ENCODE measurements at places on chromosomes 7 and 10. TPM values are rescaled to one million over a fixed set of nuclear protein-coding genes. Genes with fewer than 3 reads are reported as not detected.

DNA sequence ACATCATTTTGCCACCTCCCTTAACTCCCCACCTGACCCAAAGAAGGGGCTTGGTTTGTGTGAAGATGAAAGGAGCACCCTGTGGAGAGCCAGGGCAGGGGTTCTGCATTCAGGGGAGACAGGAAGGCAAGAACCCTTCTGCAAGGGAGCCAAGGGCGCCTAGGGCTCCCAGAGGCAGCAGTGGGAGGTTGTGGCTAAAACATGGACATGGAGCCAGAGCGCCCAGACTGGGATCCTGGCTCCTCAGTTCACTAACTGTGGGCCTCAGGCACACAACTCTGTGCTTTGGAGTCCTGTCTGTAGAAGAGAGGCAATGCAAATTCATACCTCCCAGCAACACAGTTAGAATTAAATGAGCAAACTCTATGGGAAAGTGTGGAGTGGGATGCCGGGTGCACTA, 123.1 kb upstream of the MACROH2A2 start:
- no peak for DNase-seq

ZNF117 gene
- total RNA-seq = 4.3 TPM

OR6V1 gene
- total RNA-seq = not detected

- no peak for DNase-seq
These were observed 4.9 kb upstream of the TOMM7 start for GRCh38 chr7:22827563-22827962.

DNA sequence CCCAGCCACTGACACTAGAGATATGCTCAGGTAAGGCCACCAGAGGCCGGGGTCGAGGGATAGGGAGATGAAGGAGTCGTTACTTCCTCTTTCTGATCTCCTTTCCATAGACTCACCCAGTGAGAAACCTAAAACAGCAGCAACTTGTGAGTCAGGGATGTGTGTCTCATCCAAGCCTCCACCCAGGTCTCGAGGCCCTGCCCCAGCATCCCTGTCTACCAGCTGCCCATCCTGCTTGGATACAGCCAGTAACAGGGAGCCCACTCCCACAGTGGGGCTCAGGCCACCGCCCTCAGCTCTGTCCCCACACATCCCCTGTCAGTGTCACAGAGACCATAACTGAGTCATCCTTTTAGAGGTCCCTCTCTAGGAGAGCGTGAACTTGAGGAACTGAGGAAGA, 49.6 kb upstream of the CHST15 start:
- no peak for DNase-seq

GRCh38 chr7:123876557-123877256, 31.7 kb downstream of the HYAL4 start:
- no peak for DNase-seq

DNA sequence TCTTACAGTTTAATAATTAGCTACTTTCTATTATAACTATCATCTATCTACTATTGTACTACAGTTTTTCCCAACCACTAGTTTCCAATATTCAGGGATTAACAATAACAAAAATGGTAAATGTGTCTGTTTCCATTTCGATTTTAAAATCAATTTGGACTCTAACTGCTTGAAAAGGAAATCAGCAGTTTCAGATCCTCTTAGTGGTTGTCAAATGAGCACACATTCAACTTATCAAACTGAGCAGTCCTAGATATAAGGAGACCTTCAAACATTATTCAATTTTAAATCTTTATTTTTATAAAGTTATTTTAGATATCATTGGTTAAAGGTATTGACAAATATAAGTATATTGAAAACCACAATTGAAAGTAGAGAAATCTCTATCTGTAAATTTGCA, 46.8 kb upstream of the CD36 start:
- DNase-seq = no peak

PRDX3 gene
- total RNA-seq = 117 TPM

DNA sequence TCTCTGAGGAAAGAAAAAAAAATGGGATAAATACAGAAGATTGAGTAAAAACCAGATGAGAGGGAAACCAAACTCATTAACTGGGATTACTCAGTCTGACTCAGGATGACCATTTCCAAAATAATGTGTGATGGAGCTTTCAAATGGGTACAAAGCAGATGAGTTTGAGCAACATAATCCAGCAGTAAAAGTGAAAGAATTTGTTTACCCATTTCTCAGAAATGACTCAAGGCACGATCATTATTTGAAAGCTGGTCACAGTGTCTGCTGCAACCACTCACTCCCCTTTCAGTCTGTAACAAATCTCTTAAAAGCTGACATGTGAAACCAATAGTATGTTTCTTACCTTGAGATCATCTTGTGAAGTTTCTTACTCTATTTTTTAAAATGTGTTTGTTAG, 104.7 kb upstream of the KLF14 start:
- no peak for DNase-seq

GALNT17 gene
- total RNA-seq = not detected

DNA sequence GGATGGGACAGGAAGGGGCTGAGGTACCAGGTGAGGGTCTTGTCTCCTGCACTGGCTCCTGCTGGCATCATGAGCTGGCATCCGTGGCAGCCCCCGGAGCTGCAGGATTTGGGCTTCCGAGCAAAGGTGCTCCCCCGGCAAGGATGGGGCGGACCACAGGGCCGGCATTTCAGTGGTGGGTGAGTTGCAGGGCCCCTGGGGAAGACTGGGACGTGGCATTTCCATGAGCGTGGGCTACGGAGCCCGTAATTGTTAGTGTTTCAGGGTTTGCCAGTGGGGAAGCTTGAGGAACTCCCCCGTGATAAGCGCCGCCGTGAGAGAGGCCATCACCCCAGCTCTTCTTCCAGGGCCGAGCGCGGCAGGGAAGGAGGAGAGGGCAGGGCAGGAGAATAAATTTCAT, 235.6 kb downstream of the MGMT start:
- DNase-seq = no peak

GRCh38 chr10:110637558-110638053, 6.5 kb upstream of the RBM20 start:
- DNase-seq = no peak

OPN1SW gene
- not detected for total RNA-seq

- DNase-seq = no peak
These were observed 55.5 kb downstream of the PLXNA4 start for GRCh38 chr7:132520591-132521280.

SLC16A9 gene
- 0.48 TPM for total RNA-seq

DNA sequence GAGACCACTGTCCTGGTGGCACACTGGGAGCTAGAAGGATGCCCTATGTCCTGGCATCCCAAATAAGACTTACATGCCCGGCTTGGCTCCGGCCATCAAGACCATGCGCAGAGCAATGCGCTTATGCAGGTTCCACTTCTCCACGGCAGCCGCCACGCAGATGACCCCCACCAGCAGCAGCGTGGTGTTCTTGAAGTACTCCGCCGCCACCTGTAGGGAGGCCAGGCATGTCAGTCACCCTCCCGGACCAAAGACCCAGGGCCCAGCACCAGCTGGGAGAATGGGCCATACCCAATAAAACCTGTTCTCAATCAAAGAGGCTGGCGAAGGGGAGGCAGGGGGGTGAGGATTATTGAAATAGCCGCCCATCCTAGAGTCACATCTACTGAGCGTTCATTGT, 19.9 kb downstream of the SLC13A4 start:
- DNase-seq = no peak

GRCh38 chr7:64951250-64951848, 39.5 kb downstream of the ZNF117 start:
- no peak for DNase-seq

- no peak for DNase-seq
These were observed 83.1 kb downstream of the SNX10 start for GRCh38 chr7:26374647-26375373.

MMP21 gene
- total RNA-seq = not detected

- no peak for DNase-seq
These were observed 1.3 kb downstream of the SH2B2 start for GRCh38 chr7:102287981-102288278.

GRCh38 chr7:66689081-66689480, 51.5 kb upstream of the RABGEF1 start:
- no peak for DNase-seq

- no peak for DNase-seq
These were observed 6.7 kb upstream of the FAM180A start for GRCh38 chr7:135755351-135755753.

DNA sequence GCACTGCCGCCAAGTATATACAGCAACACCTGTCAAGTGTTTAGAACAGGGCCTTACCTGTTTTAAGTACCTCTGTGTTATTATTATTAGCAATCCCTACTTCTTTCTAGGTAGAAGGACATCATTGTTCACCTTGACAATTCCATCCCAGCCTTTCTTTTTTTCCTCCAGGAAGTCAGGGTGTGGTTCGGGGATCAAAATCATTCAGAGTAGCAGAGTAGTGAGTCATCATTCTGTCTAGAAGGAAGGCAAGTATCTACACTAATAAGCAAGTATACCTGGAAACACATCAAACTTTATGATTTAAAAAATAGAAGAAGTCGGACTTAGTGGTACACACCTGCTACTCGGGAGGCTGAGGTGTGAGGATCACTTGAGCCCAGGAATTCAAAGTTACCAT, 25.5 kb upstream of the CAPZA2 start:
- no peak for DNase-seq

HPSE2 gene
- not detected for total RNA-seq

- DNase-seq = no peak
These were observed 360.1 kb downstream of the TNS3 start for GRCh38 chr7:47221826-47222225.

GRCh38 chr7:14457568-14458453, 444.7 kb downstream of the DGKB start:
- peak; percentile 36 for DNase-seq

SLC18A2 gene
- not detected for total RNA-seq
